ENCODE measurements at places on chromosomes 1 and 21.
A peak's percentile ranks its signal among the peaks of the same experiment; 100 is the strongest.

DNA sequence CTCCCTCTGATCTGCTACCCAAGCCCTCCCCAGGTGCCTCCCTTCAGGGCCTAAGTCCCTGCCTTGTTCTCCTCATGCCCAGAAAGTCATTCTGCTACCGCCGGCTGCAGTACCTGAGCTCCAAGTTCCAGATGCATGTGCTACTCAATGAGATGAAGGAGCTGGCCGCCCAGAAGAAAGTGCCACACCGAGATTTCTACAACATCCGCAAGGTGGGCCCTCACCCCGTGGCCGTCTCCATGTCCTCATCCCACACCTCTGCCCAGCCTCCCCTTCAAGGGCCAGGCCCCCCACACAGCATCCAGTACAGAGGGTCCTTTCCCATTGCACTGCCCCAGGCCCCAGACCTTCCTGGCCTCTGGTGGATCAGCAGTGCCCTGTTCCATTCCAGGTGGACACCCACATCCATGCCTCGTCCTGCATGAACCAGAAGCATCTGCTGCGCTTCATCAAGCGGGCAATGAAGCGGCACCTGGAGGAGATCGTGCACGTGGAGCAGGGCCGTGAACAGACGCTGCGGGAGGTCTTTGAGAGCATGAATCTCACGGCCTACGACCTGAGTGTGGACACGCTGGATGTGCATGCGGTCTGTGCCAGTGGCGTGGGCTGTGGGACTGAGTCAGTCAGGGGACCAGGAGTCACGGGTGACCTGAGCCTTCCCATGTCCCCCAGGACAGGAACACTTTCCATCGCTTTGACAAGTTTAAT lies 8.2 kb downstream of the AMPD2 start:
- DNase-seq = no peak

DNA sequence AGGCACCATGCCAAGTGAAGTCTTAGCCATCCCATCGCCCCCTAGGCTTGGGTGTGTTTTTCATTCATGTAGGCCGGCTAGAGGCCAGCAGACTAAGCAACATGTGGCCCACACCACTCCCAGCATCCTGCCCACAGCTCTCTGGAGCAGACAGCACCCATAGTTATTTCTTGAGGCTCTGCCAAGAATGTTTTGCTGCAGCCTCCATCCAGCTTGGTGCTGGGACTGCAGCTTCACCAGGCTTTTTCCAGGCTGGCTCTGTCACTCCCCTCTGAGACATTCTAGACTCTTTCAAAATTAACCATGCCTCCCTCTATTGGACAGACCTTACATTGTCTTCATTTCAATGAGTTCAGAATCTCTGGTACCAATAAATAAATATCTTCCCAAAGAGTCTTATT lies 104.2 kb downstream of the DUSP10 start:
- DNase-seq = peak; percentile 9

DNA sequence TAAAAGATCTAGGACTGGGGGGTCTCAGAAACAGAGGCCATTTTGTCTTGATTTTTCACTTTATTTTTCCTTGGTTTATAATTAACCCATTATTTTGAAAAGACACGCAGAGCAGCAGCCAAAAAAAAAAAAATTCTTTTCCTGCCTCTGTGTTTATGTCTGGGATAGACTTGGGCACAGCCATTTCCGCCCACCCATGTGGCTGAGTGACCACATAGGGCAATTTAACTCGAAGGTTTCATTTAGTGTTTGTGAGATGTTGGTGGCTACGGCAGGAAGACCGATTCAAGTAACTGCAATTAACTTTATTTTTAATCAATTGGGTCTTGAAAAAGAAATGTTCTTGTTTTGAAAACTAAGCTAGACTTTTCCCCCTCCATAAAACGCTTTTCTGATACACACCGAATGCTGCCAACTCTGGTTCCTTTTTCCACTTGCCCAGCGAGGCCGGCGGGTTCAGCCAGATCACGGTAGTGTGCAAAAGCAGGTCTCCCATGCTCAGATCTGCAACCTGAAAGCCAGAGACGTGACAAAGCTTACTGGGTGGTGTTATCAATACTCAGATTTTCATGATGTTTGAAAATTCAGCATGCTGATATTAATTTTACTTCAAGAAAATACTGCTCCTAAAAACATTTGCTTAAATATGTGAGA lies 97.4 kb upstream of the KRTAP19-8 start:
- no peak for DNase-seq

DNA sequence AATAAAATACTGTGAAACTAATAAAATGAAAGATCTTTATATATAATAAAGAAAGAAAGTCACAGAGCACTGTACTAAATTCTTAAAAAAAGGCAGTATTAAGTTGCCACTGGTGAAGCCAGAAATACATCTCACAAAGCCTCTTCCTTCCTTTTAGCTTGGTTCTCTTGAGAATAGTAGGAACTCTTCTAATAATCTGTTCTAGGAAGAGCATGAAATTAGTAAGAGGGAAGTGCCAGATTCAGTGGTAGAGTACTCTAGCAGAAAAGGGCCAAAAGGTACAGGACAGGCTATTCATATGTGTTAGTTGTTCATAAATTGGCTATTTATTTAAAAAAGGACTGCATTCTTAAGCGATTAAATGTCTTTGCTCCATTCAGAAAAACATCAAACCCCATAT lies 33.7 kb downstream of the CTTNBP2NL start:
- no peak for DNase-seq

GRCh38 chr1:115082949-115083348 lies 6.4 kb downstream of the TSPAN2 start:
- no peak for DNase-seq

- DNase-seq = no peak
Measured at GRCh38 chr1:201422436-201423030, 1.0 kb upstream of the TNNI1 start.

DNA sequence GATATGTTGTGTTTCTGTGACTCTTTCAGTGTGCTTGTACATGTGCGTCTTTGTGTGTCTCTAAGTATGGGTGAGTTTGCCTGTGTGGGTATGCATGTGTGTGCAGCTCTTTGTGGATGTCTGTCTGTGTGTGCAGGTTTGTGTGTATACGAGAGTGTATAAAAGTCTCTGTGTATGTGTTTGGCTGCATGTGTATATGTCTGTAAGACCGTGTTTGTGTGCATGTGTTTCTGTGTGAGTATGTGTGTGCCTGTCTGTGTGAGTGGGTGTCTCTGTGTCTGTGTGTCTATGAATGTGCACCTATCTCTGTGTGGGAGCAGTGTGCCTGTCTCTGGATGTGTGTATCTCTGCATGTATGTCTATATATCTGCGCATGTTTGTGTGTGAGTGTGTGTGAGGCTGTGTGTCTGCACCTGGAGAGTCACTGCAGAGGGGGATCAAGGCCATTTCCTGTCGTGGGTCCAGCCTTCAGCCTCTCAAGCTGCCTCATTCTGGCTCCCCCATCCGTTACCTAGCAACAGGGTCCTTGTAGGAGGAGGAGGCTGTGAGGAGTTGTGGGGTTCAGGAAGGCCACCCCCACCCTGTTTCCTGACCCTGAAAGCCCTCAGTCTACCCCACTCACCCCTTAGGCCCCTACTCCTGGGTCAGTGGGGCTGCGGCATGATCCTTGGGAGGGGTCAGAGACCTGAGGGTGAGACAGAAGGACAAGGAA lies 10.4 kb downstream of the FGR start:
- no peak for DNase-seq

- peak; percentile 56 for DNase-seq
Measured at GRCh38 chr1:229147072-229147471, 123.8 kb upstream of the RAB4A start.

GRCh38 chr1:227758366-227758765 lies 23.1 kb downstream of the SNAP47 start:
- no peak for DNase-seq

- peak; percentile 12 for DNase-seq
Measured at GRCh38 chr1:37634244-37634991, at the start of gene RSPO1. TSS of gene RSPO1 (minus strand) at chr1:37634892. CDS start at chr1:37629661, 5,231 bp downstream.

DNA sequence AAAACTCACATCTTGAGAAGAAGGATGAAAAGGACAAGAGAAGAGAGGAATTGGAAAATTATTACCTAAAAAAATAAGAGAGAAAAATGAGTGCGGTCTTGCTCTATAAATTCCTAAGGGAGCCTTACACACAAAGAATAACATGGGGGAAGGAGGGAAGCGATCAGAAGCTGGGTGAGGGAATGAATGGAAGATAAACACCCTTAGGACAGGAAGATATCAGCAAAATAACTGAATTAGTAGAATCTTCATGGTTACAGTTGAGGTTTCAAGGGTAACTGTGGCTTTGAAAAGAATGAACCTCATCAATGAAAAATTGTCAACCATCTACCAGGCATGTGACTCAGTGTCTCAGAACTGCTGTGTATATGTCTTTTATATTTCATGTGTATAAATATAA lies 192.5 kb upstream of the FOXD3 start:
- no peak for DNase-seq

DNA sequence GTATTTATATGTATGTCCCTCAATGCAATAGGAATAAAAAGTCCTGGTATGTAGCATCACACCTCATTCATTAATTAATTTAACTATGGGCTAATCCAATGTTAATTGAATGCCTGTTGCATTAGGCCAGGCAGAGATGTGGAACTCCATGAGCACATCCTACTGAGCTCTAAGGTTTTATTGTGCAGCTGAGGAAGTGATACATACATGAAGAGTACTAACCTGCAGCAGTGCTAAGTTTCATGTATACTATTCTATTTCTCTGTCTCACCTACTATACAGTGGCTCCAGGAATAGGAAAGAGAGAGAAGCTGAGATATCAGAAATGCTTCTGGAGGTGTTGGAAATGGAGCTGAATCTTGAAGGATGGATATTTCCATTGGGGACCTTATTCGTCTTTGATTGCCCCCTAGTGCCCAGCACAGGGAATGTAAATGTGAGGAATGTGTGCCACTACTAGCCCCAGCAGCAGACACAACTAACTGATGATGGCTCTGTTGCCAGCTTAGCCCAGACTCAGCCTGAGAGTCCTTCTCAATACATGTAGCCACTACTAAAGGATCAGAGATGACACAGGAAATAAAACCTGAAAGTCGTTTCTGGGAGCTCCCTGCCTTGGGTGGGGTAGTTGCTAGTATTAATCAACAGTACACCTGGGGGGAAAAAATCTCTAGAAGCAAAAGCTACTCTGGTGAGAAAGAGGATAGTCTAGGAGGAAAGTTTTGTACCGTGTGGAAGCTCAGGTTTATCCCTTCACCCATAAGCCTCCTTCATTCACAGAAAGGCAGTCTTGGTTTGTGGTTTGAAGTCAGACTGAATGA lies 173.3 kb upstream of the FOXD3 start:
- peak; percentile 51 for DNase-seq

- DNase-seq = no peak
Measured at GRCh38 chr1:243680860-243681259, 169.2 kb downstream of the AKT3 start.

DNA sequence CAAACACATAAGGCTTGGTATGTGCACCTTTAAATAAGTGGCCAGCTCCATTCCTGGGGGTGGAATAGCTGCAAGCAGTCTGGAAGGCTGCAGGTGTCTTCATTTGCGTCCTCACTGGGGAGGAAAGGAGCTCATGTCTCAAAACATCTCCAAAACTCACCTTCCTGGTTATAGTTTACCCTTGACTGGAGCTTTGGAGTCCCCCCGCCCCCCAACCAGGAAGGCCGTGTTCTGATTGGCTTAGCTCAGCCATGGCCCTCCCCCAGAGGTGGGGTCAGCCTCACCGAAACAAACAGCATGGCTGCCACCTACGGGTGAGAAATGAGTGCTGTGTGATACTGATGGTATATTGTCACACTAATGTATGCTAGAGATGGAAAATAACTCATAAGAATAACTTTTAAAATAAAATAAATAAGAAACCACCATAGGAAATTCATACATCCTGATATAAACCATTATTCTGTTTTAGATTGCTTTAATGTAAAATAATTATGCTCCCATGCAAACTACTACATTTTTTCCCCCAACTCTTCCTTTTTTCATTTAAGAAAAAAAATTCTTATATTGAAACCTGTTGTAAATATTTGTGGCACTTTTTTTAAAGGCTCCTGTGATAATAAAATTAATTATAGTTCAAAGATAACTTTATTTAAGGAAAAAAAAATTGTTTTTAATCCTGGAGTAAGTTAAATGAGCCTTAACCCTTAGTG lies 90.8 kb downstream of the ZP4 start:
- DNase-seq = peak; percentile 79

GRCh38 chr1:92365378-92366039 lies 66.7 kb downstream of the RPAP2 start:
- DNase-seq = no peak

GRCh38 chr1:244841273-244841927 lies 5.9 kb downstream of the COX20 start:
- no peak for DNase-seq

DNA sequence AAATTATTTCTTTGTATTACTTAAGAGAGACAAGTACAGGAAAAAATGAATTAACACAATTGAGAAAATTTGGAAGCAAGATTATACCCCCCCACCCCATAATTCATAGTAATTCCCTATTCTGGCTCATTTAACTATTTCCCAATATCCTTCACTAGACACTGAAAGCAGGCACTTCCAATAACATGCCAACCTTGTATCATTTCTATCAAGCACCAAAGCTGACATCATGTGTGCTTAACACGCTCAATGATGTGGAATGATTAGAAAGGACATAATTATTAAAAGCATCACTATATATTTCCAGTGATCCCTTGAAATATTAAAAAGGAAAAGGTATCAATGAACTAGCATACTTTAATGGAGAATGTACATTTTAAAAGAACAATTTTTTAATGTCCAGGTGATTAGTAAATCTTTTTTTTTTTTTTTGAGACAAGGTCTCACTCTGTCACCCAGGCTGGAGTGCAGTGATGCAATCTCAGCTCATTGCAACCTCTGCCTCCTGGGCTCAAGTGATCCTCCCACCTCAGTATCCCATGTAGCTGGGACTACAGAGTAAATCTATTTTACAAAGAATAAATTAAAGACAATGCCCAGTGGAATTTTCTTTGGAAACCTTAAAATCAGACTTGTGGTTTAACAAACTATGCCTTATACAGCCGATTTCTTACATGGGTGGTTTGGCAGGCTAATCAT lies 443.9 kb downstream of the DSCAM start:
- DNase-seq = no peak

DNA sequence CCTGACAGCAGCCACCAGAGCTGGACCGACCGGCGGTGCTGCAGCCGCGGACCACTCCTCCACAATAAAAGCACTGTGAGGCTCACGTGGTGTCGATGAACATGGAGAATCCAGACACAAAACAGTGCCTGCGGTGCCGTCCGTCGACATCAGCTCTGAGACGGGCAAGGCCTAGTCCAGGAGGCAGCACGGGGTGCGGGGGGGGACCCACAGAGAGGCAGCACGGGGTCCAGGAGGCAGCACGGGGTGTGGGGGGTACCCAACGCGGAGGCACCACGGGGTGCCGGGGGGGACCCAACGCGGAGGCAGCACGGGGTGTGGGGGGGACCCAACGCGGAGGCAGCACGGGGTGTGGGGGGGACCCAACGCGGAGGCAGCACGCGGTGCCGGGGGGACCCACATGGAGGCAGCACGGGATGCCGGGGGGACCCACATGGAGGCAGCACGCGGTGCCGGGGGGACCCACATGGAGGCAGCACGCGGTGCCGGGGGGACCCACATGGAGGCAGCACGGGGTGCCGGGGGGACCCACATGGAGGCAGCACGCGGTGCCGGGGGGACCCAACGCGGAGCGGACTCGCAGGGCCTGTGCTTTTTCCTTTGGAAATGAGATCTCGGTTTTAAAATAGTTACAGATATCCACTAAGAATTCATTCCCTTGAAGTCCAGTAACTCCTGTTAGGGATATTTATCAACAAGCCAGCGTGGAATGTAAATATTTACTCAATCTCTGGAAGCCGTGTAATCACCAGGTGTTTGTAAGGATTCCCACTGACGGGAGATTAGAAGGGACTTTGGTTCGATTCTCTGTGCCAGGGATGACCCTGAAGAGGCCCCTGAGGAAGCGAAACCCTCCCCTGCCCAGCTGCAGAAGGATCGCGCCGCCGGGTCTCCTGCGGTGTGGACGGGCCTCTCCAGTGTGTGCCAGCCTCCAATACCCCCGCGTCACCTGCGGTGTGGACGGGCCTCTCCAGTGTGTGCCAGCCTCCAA lies 52.1 kb downstream of the COL6A1 start:
- no peak for DNase-seq
